Endothelial cell of umbilical vein (primary cell): ENCODE measurements at places on chromosomes 11 and 22. TPM values are rescaled to one million over a fixed set of nuclear protein-coding genes. Genes with fewer than 3 reads are reported as not detected.

The PGA5 gene
- not detected in 2 replicates for total RNA-seq

The POTEH gene
- not detected in 2 replicates for total RNA-seq

The GGT5 gene
- 35.1 and 45.9 TPM in 2 replicates for total RNA-seq

The ZNF215 gene
- total RNA-seq = 2.9 and 6.0 TPM in 2 replicates

The P2RX3 gene
- total RNA-seq = not detected in 2 replicates

The MB gene
- not detected in 2 replicates for total RNA-seq

The KLHDC7B gene
- not detected in 2 replicates for total RNA-seq

The OR52N4 gene
- not detected in 2 replicates for total RNA-seq

The OR52A1 gene
- not detected in 2 replicates for total RNA-seq

GRCh38 chr22:24183321-24184031 lies 2.2 kb downstream of the SUSD2 start:
- H3K36me3 ChIP-seq = no peaks in the 10 kb centered on the region
- H3K27me3 ChIP-seq = no peaks in the 10 kb centered on the region
- no peak for DNase-seq

GRCh38 chr22:31080164-31080847 lies 812 bp upstream of the SMTN start:
- DNase-seq = no peak
- no peaks in the 10 kb centered on the region for H3K27me3 ChIP-seq
- peak overlapping the region; percentile 65 for H3K4me3 ChIP-seq
- peak overlapping the region; percentile 96 for H3K27ac ChIP-seq
- H3K36me3 ChIP-seq = peaks cover 2% of the 10 kb centered on the region

GRCh38 chr11:94593030-94593429 lies 25.9 kb downstream of the PIWIL4 start:
- no peaks in the 10 kb centered on the region for H3K36me3 ChIP-seq
- no peak for DNase-seq
- H3K4me1 ChIP-seq = no peaks in the 10 kb centered on the region
- no peak overlapping the region for H3K4me3 ChIP-seq
- no peaks in the 10 kb centered on the region for H3K27me3 ChIP-seq

DNA sequence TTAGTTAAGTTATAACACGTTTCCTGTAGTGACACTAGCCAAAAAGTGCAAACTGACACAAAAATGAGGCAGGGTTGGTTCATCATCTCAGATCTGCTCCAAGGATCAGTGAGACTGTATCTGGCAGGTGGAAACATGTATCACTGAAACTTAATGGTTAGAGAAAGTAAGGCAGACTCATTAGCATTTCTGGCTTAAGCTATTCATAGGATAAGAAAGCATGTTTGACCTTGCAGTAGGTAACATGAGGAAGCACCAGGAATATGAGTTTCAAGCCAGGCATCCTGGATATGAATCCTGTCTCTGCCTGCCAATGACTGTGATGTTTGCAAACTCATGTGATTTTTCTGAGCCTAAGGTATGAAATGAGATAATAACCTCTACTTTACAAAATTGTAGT lies 732.1 kb downstream of the NELL1 start:
- no peaks in the 10 kb centered on the region for H3K36me3 ChIP-seq
- H3K4me1 ChIP-seq = no peaks in the 10 kb centered on the region
- H3K4me3 ChIP-seq = no peak overlapping the region
- H3K27ac ChIP-seq = no peak overlapping the region
- DNase-seq = no peak

DNA sequence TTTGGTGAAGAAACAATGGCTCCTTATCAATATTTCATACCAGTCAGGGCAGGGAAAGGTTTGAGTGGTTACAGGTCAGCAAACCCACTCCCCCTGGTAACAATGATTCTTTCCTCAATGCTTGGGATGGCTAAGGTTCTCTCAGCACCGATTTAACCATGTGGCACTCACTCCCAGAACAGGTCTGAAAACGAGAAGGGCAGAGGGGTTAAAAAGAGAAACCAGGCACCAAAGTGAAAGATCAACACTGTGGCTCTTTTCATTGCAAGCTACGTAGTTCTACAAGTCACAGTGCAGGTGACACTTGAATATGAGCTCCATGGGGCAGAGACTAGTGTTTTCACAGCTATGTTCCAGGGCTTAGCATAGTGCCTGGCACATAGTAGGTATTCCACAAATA lies 132.4 kb downstream of the PLEKHA7 start:
- H3K27me3 ChIP-seq = peaks cover 6% of the 10 kb centered on the region
- H3K27ac ChIP-seq = no peak overlapping the region

DNA sequence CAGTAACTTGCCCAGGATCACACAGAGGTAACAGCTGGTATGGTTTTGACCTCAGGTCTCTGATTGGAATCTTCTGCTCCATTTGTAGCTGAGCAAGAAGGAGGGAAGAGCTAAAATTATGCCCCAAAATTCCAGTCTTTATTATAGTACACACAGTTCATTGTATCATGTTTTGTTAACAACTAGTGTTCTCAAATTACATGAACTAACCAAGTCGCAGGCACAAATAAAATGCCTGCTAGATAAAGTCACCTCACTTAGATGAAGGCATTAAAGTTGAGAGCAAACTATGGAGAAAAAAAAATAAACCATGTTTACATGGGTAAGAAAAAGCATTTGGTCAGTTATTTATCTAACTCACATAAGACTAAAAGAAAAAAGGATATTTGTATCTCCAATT lies 58.8 kb downstream of the PDGFD start:
- no peak for DNase-seq
- H3K36me3 ChIP-seq = no peaks in the 10 kb centered on the region
- H3K4me3 ChIP-seq = no peak overlapping the region
- no peaks in the 10 kb centered on the region for H3K4me1 ChIP-seq
- H3K27ac ChIP-seq = no peak overlapping the region
- H3K27me3 ChIP-seq = no peaks in the 10 kb centered on the region

DNA sequence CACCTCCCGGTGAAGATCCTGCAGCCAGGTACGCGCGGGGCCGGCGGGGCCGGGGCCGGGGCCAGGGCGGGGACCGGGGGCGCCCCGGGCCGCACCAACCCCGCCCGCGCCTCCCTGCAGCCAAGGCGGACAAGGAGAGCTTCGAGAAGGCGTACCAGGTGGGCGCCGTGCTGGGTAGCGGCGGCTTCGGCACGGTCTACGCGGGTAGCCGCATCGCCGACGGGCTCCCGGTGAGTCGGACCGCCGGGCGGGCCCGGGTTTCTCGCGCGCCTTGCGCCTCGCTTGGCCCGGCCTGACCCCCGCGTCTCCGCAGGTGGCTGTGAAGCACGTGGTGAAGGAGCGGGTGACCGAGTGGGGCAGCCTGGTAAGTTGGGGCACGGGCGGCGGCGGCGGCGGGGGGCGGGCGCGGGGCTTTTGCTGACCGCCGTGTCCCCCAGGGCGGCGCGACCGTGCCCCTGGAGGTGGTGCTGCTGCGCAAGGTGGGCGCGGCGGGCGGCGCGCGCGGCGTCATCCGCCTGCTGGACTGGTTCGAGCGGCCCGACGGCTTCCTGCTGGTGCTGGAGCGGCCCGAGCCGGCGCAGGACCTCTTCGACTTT lies 531 bp downstream of the PIM3 start:
- DNase-seq = peak; percentile 26
- no peaks in the 10 kb centered on the region for H3K27me3 ChIP-seq
- peaks cover 34% of the 10 kb centered on the region for H3K36me3 ChIP-seq
- peak overlapping the region; percentile 52 for H3K4me3 ChIP-seq

DNA sequence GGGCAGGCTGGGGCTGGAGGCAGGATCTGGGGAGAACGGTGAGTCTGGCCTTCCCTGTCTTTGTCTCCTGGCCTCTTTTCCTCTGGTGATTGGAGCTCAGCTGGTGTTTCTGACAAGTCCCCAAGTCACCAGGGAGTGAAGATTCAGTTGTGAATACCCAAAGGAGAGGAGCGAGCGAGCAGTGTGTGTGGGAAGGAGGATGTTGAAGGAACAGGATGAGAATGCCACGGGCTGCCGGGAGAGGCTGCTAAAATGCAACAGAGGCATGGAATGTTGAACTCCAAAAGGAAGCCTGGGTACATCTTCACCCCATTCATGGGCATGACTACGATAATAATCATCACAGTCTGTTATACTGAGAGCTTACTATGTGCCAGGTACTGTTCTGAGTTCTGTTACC lies 163.3 kb downstream of the CEP164 start:
- H3K4me3 ChIP-seq = no peak overlapping the region
- no peak overlapping the region for H3K27ac ChIP-seq
- DNase-seq = no peak
- no peaks in the 10 kb centered on the region for H3K4me1 ChIP-seq

- no peak overlapping the region for H3K4me3 ChIP-seq
- H3K27me3 ChIP-seq = no peaks in the 10 kb centered on the region
- H3K4me1 ChIP-seq = peaks cover 12% of the 10 kb centered on the region
- no peak for DNase-seq
These were observed 73.1 kb upstream of the GDPD4 start for GRCh38 chr11:77374611-77375031.

- no peak overlapping the region for H3K4me3 ChIP-seq
- DNase-seq = no peak
- H3K36me3 ChIP-seq = no peaks in the 10 kb centered on the region
- H3K4me1 ChIP-seq = no peaks in the 10 kb centered on the region
- no peak overlapping the region for H3K27ac ChIP-seq
These were observed 5.5 kb downstream of the B3GAT1 start for GRCh38 chr11:134406264-134407185.

DNA sequence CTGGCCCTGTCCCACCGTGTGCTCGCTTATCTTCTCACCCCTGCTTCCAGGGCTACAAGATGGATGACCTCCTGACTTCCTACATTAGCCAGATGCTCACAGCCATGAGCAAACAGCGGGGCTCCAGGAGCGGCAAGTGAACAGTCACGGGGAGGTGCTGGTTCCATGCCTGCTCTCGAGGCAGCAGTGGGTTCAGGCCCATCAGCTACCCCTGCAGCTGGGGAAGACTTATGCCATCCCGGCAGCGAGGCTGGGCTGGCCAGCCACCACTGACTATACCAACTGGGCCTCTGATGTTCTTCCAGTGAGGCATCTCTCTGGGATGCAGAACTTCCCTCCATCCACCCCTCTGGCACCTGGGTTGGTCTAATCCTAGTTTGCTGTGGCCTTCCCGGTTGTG lies 86.5 kb downstream of the MYO7A start:
- H3K4me1 ChIP-seq = no peaks in the 10 kb centered on the region
- no peaks in the 10 kb centered on the region for H3K36me3 ChIP-seq
- H3K27me3 ChIP-seq = peaks cover 2% of the 10 kb centered on the region
- H3K27ac ChIP-seq = no peak overlapping the region

DNA sequence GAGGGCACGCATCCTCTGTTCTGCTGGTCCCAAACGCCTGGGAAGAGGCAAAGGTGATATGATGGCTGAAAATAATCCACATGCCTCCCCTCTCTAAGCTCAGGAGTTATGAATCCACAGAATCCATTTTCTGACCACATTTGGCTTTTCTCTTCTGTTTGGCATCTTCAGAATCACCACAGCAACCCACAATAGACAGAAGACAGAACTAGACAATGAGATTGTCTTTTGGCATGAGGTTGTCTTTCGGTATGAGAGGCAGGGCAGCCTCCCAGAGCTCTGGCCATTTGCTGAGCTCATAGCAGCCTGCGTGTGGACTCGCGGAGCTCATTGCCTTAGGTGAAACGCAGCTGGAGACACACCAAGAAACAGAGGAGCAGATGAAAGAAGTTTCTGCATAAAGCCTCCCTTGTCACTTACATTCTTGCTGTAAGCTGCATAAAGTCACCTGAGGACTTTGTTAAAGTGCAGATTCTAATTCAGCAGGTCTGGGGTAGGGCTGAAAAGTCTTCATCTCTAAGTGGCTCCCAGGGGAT lies 868.0 kb downstream of the NTM start:
- H3K4me1 ChIP-seq = no peaks in the 10 kb centered on the region
- no peaks in the 10 kb centered on the region for H3K27me3 ChIP-seq
- no peak overlapping the region for H3K27ac ChIP-seq
- H3K4me3 ChIP-seq = no peak overlapping the region

DNA sequence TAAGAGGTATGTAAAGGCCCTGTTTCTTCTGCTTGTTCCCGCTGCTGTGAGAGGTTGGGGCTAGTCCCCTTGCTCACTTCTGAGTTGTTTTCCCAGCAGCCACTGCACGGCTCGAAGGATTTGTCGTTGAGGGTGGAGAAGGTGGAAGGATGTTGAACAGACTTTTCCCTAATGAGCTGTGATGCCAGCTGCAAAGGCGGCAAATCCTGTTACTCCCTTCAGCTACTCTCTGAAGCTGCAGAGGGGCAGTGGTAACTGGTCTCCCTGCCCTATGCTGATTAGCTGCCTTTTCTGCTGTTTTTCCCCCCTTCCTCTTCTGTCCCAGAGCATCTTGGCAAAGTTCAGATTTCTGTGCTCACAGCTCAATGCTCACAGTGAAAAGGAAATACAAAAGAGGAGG lies 90.4 kb upstream of the SLC25A18 start:
- DNase-seq = no peak
- no peaks in the 10 kb centered on the region for H3K4me1 ChIP-seq
- H3K27ac ChIP-seq = no peak overlapping the region
- no peak overlapping the region for H3K4me3 ChIP-seq

- peaks cover 19% of the 10 kb centered on the region for H3K4me1 ChIP-seq
- H3K27me3 ChIP-seq = no peaks in the 10 kb centered on the region
- peak overlapping the region; percentile 24 for H3K27ac ChIP-seq
These were observed 47.9 kb upstream of the ADORA2A start for GRCh38 chr22:24379536-24379935.

DNA sequence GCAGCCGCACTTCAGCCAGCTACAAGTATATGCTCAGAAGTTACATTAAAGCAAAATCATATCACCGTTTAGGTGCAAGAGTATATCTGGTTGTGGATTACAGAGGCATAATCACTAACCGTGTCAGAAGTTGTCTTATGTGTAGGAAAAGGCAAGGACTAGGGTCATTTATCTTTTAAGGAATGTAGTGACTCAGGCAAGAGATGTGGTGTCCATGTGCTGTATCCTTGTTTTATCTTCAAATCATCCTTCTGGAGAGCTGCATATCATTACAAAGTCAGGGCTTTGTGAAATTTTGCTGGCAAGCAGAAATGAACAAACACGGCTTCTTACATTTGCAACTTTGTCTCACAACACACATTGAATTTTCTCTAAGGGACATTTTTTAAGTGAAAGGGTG lies 12.7 kb upstream of the CHORDC1 start:
- H3K4me3 ChIP-seq = no peak overlapping the region
- H3K4me1 ChIP-seq = no peaks in the 10 kb centered on the region
- DNase-seq = no peak
- no peak overlapping the region for H3K27ac ChIP-seq
- H3K27me3 ChIP-seq = peaks cover 4% of the 10 kb centered on the region
- no peaks in the 10 kb centered on the region for H3K36me3 ChIP-seq

- no peaks in the 10 kb centered on the region for H3K27me3 ChIP-seq
- no peak overlapping the region for H3K4me3 ChIP-seq
- no peak for DNase-seq
- no peak overlapping the region for H3K27ac ChIP-seq
These were observed 177.1 kb upstream of the B3GAT1 start for GRCh38 chr11:134589129-134589528.

GRCh38 chr22:22770280-22770871 lies 117.2 kb upstream of the IGLL5 start:
- DNase-seq = peak; percentile 48
- H3K27me3 ChIP-seq = peaks cover 2% of the 10 kb centered on the region
- no peak overlapping the region for H3K27ac ChIP-seq
- no peaks in the 10 kb centered on the region for H3K4me1 ChIP-seq
- H3K4me3 ChIP-seq = no peak overlapping the region

GRCh38 chr22:37163575-37164504 lies 14.1 kb upstream of the IL2RB start:
- no peaks in the 10 kb centered on the region for H3K4me1 ChIP-seq
- H3K4me3 ChIP-seq = no peak overlapping the region
- no peak overlapping the region for H3K27ac ChIP-seq
- no peaks in the 10 kb centered on the region for H3K27me3 ChIP-seq
- no peak for DNase-seq
